Hair follicular keratinocyte (primary cell): ENCODE measurements at places on chromosomes 2 and 18. TPM values are rescaled to one million over a fixed set of nuclear protein-coding genes. Genes with fewer than 3 reads are reported as not detected.

LYG2 gene
- total RNA-seq: not detected in 2 replicates

TDRD15 gene
- total RNA-seq: not detected in 2 replicates

PTH2R gene
- 0.04 TPM in 1 of 2 replicates, not detected in the other for total RNA-seq

CYTIP gene
- total RNA-seq: not detected in 2 replicates

ALLC gene
- not detected in 2 replicates for total RNA-seq

LHCGR gene
- not detected in 2 replicates for total RNA-seq

AKAIN1 gene
- not detected in 2 replicates for total RNA-seq

MERTK gene
- total RNA-seq: 0.15 TPM in 1 of 2 replicates, not detected in the other

MDH1B gene
- 0.16 TPM in 1 of 2 replicates, not detected in the other for total RNA-seq

PGAP1 gene
- total RNA-seq: 3.4 and 7.6 TPM in 2 replicates

TMEM178A gene
- 0.31 and 0.80 TPM in 2 replicates for total RNA-seq

AMER3 gene
- total RNA-seq: not detected in 2 replicates

TMEM247 gene
- total RNA-seq: not detected in 2 replicates

RUFY4 gene
- not detected in 2 replicates for total RNA-seq

MYO3B gene
- total RNA-seq: 1.1 and 2.5 TPM in 2 replicates

CPLX4 gene
- total RNA-seq: not detected in 2 replicates

LAPTM4A gene
- total RNA-seq: 76.1 and 77.8 TPM in 2 replicates

IL18R1 gene
- total RNA-seq: 2.0 and 2.1 TPM in 2 replicates

OR6B2 gene
- not detected in 2 replicates for total RNA-seq

SLC8A1 gene
- total RNA-seq: 6.8 and 9.1 TPM in 2 replicates

ANTXR1 gene
- 17.3 and 19.4 TPM in 2 replicates for total RNA-seq

SERPINB10 gene
- 0.08 TPM in 1 of 2 replicates, not detected in the other for total RNA-seq

EGR4 gene
- not detected in 2 replicates for total RNA-seq

RIT2 gene
- not detected in 2 replicates for total RNA-seq

ATP6V1B1 gene
- not detected in 2 replicates for total RNA-seq

CPS1 gene
- total RNA-seq: 14.5 and 24.4 TPM in 2 replicates

TTN gene
- total RNA-seq: under 0.01 TPM in 1 of 2 replicates, not detected in the other

TMEM169 gene
- total RNA-seq: under 0.01 and 0.08 TPM in 2 replicates
